CD4-positive, alpha-beta T cell treated with Interferon gamma for 1 hour (primary cell): ENCODE measurements at places on chromosomes 3 and 15.

DNA sequence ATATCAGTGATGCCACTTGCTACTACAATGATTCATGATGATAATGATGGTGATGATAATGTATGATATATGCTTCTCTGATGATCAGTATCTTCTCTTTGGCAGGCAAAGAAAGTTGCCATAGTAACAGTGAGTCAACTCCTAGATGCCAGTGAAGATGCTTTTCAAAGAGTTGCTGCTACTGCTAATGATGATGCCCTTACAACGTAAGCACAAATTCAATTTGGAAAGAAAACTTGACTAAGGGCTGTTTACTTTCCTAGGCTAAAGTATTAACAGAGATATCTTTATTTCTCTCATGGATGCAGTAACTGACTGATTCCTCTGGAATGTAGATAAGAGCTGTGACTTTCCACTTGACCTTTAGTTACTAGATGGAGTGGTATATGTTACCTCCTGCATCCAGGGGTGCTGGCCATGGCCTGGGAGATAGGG lies 27.8 kb downstream of the ADGRG7 start:
- DNase-seq = no peak

DNA sequence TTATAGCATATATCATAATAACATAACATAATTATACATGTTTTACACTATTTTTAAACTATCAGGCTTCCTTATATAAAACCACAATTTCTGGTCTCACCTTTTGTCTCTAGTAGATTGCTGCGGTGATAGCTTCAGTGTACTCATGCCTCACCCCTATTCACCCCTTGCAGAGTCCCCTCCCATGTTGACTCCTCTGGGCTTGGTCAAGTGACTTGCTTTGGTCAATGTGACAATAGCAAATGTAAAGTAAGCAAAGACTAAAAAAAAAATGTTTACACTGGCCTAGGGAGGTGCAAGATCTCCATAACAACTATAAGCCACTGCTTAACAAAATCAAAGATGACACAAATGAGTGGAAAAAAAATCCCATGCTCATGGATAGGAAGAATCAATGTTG lies 537.5 kb downstream of the ROBO1 start:
- DNase-seq = no peak

DNA sequence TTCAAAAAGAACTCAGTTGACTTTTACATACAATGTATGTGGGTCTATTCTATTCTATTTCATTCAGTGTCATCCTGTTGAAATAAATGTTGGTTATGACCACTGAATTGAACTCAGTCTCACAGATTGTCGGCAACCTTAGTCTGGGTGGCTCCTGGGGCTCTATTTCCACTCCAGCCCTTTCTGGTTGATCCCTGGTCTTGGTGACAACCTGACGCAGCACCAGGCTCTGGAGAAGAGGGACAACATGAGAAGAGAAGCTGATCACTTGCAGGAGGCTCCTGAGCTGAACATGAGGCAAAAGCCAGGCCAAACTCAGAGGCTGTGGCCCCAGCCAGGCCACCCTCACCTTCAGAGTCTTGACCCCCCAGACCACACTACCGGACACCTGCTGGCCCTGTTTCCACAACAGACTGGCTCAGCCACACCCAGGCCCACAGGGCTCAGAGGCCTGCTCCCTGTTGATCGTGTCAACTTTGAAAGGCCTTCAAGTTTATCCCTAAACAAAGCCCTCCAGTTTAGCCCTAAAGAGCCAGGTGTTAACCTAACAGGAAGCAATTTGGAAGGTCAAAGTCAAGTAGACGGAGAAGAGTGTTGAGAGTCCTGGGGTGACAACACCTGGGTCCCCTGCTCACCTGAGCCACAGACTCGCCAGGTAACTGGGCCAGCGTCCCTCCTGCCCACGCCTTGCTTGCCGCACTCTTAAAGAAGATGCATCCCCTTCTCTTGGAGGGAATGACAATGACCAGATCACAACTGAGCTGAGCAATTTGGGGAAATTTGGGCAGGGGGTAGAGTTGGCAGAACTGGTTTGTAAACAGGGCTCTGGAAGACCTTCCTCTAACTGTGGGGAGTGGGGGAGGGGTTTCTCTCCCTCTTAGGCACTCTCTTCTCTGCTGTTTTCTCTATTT lies 15.4 kb upstream of the MUC20 start:
- DNase-seq = no peak

DNA sequence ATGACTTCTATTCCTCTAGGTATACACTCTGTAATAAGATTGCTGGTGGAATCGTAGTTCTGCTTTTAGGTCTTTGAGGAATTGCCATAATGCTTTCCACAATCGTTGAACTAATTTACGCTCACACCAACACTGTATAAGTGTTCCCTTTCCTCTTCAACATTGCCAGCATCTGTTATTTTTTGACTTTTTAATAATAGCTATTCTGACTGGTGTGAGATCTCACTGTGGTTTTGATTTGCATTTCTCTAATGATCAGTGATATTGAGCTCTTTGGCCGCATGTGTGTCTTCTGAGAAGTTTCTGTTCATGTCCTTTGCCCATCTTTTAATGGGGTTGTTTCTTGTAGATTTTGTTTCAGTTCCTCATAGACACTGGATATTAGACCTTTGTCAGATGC lies 12.8 kb downstream of the NXPE3 start:
- DNase-seq = no peak

DNA sequence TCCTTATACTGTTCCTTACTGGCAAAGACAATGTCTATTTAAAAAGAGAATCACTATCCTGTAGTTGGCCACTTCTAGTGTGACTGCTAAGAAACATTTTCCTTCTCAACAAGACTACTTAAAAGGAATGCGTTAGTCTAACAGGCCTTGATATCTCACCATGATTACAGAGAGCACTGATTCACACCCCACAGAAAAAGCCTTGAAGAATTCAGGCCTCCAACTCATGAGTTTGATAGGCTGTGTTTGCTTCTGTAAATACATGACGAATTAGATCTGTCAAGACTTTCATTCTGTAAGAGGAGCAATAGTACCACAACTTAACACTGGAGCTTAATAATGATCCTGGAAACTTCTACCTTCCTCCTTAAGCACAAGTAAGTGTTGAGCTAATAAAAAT lies 432.8 kb upstream of the NR2F2 start:
- no peak for DNase-seq

GRCh38 chr15:29822684-29823459 lies 604 bp upstream of the TJP1 start:
- no peak for DNase-seq

- DNase-seq = no peak
These were observed 20.1 kb downstream of the DUSP7 start for GRCh38 chr3:52036222-52036694.

DNA sequence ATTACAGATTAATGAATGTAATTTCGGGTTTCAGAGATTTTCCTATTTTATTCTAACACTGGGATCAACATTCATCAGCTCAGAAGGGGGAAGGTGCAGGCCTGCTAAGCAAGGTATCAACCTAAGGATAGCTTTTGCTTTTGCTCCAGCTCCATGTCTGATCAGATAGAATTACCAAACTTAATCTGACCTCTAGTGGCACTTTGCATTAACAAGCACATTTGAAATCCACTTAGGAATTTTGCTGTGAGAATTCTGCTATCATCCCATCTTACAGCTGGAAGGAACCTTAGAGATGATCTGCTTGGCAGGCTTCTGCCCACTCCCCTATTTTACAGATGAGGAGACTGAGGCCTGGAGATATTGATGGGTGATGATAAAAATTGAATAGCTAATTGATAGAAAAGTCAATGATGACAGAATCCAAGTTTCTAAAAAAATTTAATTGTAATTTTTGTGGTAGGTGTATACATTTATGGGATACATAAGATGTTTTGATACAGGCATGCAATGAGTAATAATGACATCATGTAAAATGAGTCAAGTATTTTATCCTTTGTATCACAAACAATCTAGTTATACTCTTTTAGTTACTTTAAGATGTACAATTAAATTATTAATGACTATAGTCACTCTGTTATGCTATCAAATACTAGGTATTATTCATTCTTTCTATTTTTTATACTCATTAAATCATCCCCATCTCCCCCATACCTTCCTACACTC lies 209.2 kb upstream of the ZPLD1 start:
- no peak for DNase-seq

GRCh38 chr3:188052169-188053035 lies 101.6 kb upstream of the LPP start:
- no peak for DNase-seq

DNA sequence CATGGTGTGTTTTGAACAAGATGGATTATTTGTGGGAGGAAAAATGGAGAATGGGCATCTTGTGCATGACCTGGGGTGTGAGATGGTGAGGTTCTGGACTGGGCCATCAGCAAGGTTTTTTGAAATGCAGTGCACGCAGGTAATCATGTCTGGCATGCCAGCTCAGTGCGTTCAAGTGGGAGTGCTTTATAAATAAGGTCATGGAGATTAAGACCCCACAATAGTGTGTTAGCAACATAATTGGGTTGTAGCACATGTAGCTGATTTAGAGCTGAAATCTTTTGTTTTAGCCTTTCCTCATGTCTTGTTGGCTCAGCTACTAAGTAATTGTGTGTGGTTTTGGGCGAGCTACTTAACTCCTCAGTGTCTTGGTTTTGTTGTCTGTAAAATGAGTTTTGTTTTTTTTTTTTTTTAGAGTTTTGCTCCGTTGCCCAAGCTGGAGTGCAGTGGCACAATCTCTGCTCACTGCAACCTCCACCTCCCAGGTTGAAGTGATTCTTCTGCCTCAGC lies 3.9 kb upstream of the CACNA1D start:
- no peak for DNase-seq

GRCh38 chr3:54843352-54843751 lies 84.5 kb downstream of the LRTM1 start:
- no peak for DNase-seq

DNA sequence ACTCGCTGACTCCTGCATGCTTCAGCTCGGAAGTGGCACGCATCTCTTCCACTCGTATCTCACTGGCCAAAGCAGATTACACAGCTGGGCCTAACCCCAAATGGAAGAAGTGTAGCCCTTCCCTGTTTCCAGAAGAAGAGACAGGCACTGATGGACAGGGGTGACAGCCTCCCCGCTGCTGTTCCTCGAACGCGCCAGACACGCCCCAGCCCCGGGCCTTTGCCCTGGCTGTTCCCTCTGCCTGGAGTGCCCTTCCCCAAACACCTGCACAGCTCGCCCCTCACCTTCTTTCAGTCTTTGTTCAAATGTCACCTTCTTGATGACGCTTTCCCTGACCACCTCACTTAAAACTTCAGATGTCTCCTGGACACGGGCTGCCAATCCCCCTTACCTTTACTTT lies 26.0 kb upstream of the CYP11A1 start:
- no peak for DNase-seq

DNA sequence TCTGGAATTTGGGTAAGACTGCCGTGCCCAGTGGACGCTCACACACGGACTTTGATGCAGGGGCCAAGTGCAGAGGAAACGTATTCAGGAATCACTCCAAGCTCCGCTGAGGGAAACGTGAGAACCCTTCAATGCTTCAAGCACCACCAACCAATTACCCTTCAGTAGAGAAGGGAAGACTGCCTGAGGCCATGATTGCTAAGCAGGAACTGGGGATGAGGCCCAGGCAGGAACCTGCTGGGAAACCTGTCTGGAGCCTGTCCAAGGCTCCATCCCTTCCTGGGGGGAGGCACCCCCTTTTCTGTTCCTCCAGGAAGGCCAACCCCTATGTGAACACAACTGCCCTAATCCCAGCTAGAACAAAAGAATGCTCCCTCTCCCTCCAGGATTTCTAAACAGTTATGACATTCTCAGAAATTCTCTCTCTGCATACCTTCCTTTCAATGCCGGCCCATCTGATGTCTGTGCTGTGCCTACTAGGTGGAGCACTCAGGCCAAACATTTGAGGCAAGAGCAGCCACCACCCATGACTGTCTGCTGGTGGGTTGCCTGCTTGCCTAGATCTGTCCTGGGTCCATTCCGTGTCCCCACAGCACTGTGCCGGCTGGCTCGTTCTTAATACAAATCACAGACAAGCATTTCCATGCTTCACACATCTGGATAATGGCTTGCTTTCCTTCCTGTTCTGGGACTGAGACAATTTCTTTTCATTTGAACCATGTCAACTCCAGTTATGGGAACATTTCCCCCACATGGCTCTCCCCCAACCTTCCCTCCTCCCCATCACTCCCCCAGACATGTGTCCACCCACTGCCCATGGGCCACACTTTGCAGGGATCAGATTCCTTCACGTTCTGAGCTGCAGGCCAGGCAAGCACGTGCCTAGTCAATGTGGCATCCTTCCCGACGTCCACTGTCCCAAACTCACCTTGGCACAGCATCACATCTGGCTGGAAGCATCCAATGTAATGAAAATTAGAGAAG lies 149.4 kb downstream of the ADAMTS17 start:
- DNase-seq = no peak

GRCh38 chr3:49313896-49314688 lies 25.8 kb downstream of the USP4 start:
- DNase-seq = no peak

DNA sequence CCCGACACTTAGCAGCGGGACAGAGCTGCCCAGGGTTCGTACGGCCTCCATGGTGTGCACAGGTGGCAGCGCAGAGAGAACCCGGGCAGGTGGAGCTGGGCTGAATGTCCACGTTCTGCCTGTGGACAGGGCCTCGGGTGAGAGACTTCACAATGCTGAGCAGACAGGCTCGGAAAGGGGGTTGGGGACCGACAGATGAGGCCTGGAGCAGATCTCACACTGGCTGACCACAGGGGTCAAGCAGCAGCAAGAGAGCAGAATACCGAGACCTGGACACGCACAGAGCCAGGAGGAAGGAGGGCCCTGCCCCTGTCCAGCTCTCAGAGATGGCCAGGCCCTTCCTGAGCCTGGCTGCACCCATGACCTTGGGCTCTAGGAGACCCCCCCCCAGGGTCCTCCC lies 83.0 kb downstream of the VGLL4 start:
- no peak for DNase-seq

DNA sequence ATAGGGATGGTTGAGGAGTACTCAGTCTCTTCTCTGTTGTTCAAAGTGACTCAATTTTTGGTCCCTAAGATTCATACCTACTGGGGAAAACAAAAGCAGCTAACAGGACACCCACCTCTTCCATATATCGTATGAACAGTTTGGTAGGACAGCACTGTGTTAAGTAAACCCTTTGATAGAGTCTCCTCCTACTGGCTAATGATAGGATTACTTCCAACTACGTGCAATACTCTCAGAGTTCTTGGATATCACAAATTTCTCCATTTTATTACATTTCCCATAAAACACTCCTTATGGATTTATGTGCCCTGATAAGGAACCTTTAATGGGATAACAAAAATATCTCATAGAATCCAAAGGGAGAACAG lies 200.2 kb upstream of the GOLGA6L4 start:
- DNase-seq = no peak
